ENCODE measurements at places on chromosomes 6 and 20. TPM values are rescaled to one million over a fixed set of nuclear protein-coding genes. Genes with fewer than 3 reads are reported as not detected.

DNA sequence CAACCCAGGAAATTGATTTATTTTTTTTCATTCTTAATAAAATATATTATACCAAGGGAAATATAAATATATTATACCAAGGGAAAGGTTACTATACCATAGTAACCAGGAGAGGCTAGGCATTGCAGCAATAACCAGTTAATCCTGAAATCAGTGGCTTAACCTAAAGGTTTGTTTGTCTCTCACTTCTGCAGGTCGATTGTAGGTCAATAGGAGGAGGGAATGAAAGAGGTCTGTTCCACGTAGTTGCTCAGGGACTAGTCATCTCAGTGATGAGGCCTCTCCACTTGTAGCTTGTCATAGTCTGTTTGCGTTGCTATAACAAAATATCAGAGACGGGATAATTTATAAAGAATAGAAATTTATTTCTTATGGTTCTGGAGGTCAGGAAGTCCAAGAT, 168.0 kb downstream of the GJA1 start:
- H3K27me3 ChIP-seq = no peaks in the 10 kb centered on the region
- H3K36me3 ChIP-seq = no peaks in the 10 kb centered on the region
- peaks cover 6% of the 10 kb centered on the region for H3K4me1 ChIP-seq
- DNase-seq = no peak

Gene PRKN
- 6.8 TPM for total RNA-seq

- H3K36me3 ChIP-seq = no peaks in the 10 kb centered on the region
- no peak overlapping the region for H3K27ac ChIP-seq
- no peak overlapping the region for H3K4me3 ChIP-seq
- no peak for DNase-seq
- H3K27me3 ChIP-seq = peaks cover 72% of the 10 kb centered on the region
Observed at GRCh38 chr20:10855778-10856177, 182.0 kb upstream of the JAG1 start.

DNA sequence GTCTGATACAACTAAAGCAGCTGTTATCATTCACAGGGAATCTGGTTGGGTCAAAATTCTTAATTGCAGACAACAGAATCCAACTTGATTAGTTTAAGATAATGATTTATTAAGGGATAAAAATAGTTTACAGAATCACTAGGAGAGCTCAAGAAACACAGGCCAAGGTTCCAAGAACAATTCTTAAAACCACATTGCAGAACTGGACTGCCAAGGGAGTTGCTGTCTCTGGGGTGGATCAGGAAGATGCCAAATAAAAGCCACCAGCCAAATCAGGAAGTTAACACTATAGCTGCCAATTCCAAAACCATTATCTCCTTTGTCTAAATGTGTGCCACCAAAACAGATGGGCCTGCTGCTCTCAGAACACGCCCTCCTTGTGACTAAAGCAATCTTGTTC, 53.7 kb downstream of the NUDT3 start:
- DNase-seq = no peak
- H3K4me3 ChIP-seq = no peak overlapping the region
- peaks cover 47% of the 10 kb centered on the region for H3K4me1 ChIP-seq
- H3K27ac ChIP-seq = no peak overlapping the region

Gene FILIP1
- 11.3 TPM for total RNA-seq

Gene TSPYL4
- total RNA-seq = 41.2 TPM

- H3K4me3 ChIP-seq = no peak overlapping the region
- H3K27ac ChIP-seq = no peak overlapping the region
- peaks cover 3% of the 10 kb centered on the region for H3K27me3 ChIP-seq
- DNase-seq = no peak
- no peaks in the 10 kb centered on the region for H3K4me1 ChIP-seq
Observed at GRCh38 chr6:87881342-87881895, 166.2 kb upstream of the SPACA1 start.

DNA sequence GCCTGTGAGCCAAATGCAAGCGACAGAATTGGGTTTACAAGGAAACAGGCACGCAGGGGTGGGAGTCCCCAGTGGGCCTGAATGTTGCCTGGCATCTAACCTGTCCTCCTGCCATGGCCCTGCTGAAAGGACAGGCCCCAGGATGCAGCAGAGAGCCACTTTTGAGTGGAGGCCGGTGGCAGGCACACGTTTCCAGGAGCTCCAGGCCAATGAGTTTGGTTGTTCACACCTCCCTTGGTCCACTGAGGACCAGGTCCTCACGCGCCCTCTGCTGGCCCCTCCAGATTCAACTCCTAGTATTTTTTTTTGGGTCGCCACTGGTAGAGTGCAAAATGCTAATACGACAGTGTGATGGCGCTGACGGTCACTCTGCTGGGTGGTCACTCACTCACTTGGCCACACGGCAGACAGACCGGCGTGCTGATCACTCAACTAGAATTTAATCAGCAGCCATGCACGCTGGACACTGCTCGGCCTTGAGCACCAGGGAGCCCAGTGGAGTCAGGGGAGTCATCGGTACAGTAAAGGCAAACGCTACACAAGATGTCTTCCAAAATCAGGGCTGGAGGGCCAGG, 81.7 kb upstream of the NFATC2 start:
- no peak for DNase-seq
- H3K4me3 ChIP-seq = no peak overlapping the region
- H3K4me1 ChIP-seq = peaks cover 13% of the 10 kb centered on the region
- H3K27me3 ChIP-seq = no peaks in the 10 kb centered on the region

- H3K27me3 ChIP-seq = no peaks in the 10 kb centered on the region
- H3K4me3 ChIP-seq = no peak overlapping the region
- peaks cover 50% of the 10 kb centered on the region for H3K36me3 ChIP-seq
- H3K4me1 ChIP-seq = peaks cover 30% of the 10 kb centered on the region
- H3K27ac ChIP-seq = no peak overlapping the region
- DNase-seq = no peak
Observed at GRCh38 chr6:12030993-12031550, 19.0 kb downstream of the HIVEP1 start.

DNA sequence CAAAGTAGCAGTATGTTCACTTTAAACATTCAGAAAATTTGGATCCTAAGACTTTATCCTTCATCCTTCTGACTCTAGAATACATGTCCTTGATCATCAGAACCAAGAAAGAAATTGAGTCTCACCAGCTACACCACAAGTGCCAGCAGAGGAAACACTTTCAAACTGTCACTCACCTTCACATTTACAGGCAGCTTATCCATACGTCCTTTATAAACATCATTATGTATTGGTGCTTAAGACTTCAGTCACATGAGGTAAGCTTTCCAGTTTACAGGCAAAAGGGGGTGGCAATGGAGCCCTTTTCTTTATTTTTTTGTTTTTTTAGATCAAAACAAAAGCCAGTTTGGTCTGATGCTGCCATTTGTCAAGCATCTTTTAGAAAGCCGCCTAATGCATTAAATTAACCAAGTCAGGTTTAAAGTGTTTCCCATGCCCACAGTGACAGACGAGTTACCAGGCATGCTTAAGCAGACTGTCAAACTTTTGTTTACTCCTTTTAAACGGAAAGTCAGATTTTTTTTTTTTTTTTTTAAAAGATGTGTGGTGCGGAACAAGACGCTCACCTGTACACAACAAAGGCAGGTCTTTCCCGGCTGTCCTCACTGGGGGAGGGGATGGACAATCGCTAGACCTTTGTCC, 952 bp upstream of the BRPF3 start:
- no peak for DNase-seq
- H3K4me3 ChIP-seq = peak overlapping the region; percentile 73
- peaks cover 10% of the 10 kb centered on the region for H3K36me3 ChIP-seq
- H3K4me1 ChIP-seq = peaks cover 12% of the 10 kb centered on the region
- peak overlapping the region; percentile 76 for H3K27ac ChIP-seq

DNA sequence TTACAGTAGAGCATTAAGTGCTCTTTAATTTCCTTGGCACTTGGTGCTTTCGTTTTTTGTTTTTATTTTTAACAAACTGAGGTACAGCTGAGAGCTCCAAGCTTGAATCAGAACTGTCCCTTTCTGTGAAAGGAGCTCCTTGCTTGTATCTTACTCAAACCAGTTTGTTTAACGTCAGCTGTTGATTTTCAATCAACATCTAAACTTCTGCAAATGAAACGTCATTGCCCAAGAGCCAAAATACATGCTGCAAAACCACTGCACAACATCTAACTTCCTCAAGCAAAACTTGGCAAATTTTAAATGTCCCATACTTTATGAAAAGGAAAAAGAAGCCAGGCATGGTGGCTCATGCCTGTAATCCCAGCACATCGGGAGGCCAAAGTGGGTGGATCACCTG, 15.2 kb downstream of the VNN2 start:
- DNase-seq = no peak
- H3K4me1 ChIP-seq = no peaks in the 10 kb centered on the region
- peaks cover 15% of the 10 kb centered on the region for H3K27me3 ChIP-seq
- H3K27ac ChIP-seq = no peak overlapping the region
- no peak overlapping the region for H3K4me3 ChIP-seq

GRCh38 chr6:18431581-18431980, 44.4 kb downstream of the RNF144B start:
- no peaks in the 10 kb centered on the region for H3K36me3 ChIP-seq
- H3K4me1 ChIP-seq = peaks cover 20% of the 10 kb centered on the region
- H3K27me3 ChIP-seq = no peaks in the 10 kb centered on the region
- H3K4me3 ChIP-seq = no peak overlapping the region
- H3K27ac ChIP-seq = peak overlapping the region; percentile 49

DNA sequence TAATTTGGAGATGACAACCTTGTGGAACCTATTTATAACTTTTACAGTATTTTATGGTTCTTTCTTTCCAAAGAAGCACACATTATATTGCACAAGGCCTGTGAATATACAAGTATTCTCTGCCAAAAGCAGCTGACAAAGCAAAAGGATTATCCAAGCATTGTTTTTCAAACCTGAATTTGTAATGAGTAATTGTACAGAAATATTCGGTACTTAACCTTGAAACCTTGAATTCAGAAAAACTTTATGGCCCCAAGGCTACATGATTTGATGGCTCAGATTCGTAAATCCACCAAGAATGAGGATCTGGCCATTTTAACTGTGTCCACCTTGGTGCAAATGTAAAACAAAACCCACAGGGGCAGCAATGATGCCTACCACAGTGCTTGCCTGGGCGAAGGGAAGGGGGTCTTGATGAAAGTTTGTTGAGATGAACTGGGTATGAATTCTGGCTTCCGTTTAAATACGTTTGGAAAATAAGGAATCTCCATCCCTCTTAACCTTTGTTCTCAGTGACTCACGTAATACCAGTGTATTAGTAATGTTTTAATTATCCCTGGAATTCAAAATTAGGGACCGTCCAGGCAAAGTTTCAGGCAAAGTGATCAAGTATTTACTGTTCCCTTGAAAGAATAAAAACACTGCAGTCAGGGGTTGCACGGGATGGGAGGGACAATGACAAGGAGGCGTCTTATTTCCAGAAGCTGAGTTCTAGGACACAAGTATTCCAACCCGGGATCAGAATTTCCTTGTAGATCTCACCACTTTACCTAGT, 2.7 kb upstream of the RBM24 start:
- peaks cover 18% of the 10 kb centered on the region for H3K4me1 ChIP-seq
- H3K27me3 ChIP-seq = peaks cover 59% of the 10 kb centered on the region
- DNase-seq = no peak
- H3K36me3 ChIP-seq = no peaks in the 10 kb centered on the region
- H3K4me3 ChIP-seq = no peak overlapping the region
- no peak overlapping the region for H3K27ac ChIP-seq

DNA sequence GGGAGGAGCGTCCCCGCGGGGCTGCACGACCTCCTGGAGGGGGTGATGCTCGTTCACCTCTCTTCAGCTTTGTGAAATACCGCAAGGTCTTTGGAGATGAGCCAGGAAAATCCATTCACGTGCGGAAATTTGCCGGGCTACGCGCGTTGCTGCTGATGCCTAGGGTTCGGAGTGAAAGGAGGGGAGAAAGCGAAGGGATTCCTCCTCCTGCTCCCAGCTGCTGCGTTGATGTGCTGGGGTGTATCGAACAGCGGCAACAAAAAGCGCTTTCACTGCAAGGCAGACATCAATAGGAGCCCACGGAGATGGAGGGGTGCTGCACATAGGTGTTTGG, 391 bp upstream of the B3GAT2 start:
- peak overlapping the region; percentile 67 for H3K4me3 ChIP-seq
- H3K27me3 ChIP-seq = peaks cover 96% of the 10 kb centered on the region
- peaks cover 8% of the 10 kb centered on the region for H3K4me1 ChIP-seq

Gene DST
- 302 TPM for total RNA-seq

DNA sequence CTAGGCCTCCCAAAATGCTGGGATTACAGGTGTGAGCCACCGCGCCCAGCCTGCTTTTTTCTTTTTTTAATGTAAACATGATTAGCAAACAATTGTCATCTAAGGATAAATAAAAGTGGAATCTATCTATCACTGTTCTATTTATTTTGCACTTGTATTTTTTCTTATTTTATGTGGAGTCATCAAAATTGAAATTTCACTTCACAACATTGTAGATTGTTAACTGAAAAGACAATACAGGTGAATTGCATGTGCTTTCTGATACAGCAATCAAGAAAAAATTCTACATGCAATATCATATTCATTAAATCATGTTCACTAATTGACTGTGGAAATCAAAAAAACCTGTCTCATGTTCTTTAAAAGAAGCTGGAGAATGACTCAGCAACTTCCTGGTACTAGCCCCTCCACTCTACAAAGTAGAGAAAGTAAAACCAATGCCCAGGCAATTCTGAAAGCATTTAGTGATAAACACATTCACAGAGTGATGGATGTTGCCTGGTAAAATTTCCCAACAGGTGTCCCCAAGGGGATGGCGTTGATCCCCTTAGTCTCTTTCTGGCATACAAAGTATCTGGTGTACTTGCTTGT, 10.7 kb upstream of the RFX6 start:
- H3K27me3 ChIP-seq = no peaks in the 10 kb centered on the region
- H3K4me3 ChIP-seq = no peak overlapping the region
- H3K4me1 ChIP-seq = no peaks in the 10 kb centered on the region
- H3K36me3 ChIP-seq = no peaks in the 10 kb centered on the region
- H3K27ac ChIP-seq = no peak overlapping the region

DNA sequence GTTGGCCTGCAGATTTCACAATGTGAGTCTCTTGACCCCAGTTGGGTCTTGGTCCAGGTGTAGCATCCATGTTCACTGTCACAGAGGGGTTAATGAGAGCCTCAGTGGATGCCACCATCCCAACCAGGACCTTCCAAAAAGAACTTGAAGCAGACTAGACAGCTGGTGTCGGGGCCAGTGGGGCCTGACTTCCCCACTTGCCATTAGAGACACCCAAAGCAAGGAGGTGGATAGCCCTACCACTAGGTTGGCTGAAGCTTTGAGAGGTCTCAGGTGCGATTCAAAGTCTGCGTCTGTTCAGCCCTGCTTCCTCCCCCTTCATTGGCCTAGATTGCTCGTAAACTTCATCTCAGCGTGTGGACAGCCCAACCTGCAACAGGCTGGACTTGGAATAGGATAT, 196.4 kb upstream of the RREB1 start:
- no peak overlapping the region for H3K27ac ChIP-seq
- H3K36me3 ChIP-seq = no peaks in the 10 kb centered on the region
- no peak for DNase-seq
- peaks cover 25% of the 10 kb centered on the region for H3K4me1 ChIP-seq

GRCh38 chr6:18186033-18186432, 30.8 kb downstream of the KDM1B start:
- peaks cover 3% of the 10 kb centered on the region for H3K4me1 ChIP-seq
- no peak for DNase-seq
- no peak overlapping the region for H3K4me3 ChIP-seq

GRCh38 chr20:43579861-43580793, 10.6 kb upstream of the IFT52 start:
- H3K27me3 ChIP-seq = no peaks in the 10 kb centered on the region
- DNase-seq = no peak
- no peaks in the 10 kb centered on the region for H3K36me3 ChIP-seq
- H3K4me3 ChIP-seq = no peak overlapping the region
- peaks cover 13% of the 10 kb centered on the region for H3K4me1 ChIP-seq

- H3K27ac ChIP-seq = no peak overlapping the region
- H3K36me3 ChIP-seq = no peaks in the 10 kb centered on the region
- peaks cover 25% of the 10 kb centered on the region for H3K27me3 ChIP-seq
- DNase-seq = no peak
Observed at GRCh38 chr6:166032366-166033200, 135.1 kb downstream of the TBXT start.
